Panc1 (cell line): ENCODE measurements at places on chromosomes 6 and 20. TPM values are rescaled to one million over a fixed set of nuclear protein-coding genes. Genes with fewer than 3 reads are reported as not detected.

DNA sequence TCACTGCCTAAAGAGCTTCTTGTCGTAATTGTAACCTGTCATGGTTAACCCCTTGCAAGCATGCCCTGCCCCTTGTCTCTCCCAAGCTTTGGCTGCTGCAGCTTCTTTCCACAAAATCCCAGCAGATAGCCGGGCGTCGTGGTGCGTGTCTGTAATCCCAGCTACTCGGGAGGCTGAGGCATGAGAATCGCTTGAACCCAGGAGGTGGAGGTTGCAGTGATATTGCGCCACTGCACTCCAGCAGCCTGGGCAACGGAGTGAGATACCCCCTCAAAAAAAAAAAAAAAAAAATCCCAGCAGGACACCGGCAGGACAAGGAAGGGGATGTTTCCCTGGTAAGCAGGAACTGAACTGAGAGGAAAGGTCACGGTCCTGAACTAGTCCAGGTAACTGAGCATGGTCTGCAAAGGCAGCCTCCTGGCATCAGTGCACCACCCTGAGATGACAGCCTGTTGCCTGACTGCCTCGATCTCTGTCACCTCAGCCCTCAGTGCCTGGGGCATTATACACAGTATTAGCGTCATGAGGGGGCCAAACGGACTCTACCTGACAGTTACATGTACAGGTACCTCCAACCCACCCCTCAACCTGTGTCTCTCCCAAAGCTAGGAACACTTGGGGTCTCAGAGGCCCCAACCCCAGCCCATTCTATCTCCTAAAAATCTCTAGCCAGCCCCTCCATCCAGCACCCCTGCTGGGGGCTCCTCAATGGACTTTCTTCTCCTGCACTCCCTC lies 1.8 kb downstream of the LZTS3 start:
- no peak for DNase-seq

DNA sequence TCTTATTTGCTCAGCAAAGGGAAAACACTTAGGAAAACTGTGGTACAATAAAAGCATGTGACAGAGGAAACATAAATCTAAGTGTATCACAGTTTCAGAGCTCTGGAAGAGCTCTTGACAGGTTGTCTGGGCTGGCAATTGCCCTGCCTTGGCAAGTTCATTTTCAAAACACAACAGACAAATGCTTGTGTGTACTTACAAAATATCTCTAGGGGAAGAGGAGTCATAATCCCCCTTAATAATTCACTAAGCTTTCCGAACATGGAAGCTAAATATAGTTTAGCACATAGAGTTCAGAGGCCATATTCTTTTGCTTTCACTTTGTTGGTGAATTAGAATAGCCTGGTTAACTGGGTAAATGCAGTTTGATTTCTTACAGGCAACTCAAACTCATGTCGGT lies 211.6 kb upstream of the THEMIS start:
- no peak for DNase-seq

GRCh38 chr20:31579245-31579644 lies 25.8 kb upstream of the ID1 start:
- no peak for DNase-seq

The ETV7 gene
- 2.0 TPM for total RNA-seq

The SIGLEC1 gene
- 0.03 TPM for total RNA-seq

The GPR63 gene
- 0.95 TPM for total RNA-seq
